ENCODE measurements at places on chromosomes 13 and 19. TPM values are rescaled to one million over a fixed set of nuclear protein-coding genes. Genes with fewer than 3 reads are reported as not detected.

DNA sequence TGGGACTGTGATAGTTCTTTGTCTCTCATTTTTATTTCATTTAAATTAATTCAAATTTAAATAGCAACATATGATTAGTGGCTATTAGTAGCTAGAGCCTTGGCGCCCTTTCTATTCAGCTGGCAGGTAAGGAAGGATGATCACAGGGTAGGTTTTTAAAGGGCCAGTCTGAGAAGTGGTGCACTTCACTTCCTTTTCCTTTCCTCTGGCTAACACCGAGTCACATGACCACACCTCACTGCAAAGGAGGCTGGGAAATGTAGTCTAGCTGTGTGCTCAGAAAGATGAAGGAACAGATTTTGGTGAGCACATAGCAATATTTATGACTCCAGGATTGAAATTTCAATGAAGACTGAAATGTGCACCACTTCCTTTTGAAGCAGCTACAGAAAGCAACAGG, 128.7 kb downstream of the TSHZ3 start:
- no peak for DNase-seq
- H3K27me3 ChIP-seq: no peaks in the 10 kb centered on the region
- no peak overlapping the region for H3K4me3 ChIP-seq
- H3K4me1 ChIP-seq: no peaks in the 10 kb centered on the region

GRCh38 chr19:31318790-31319425, 30.3 kb downstream of the TSHZ3 start:
- H3K4me3 ChIP-seq: no peak overlapping the region
- DNase-seq: no peak
- H3K36me3 ChIP-seq: no peaks in the 10 kb centered on the region
- H3K27ac ChIP-seq: no peak overlapping the region
- H3K27me3 ChIP-seq: no peaks in the 10 kb centered on the region

GRCh38 chr13:94236872-94237271, 242.6 kb downstream of the DCT start:
- no peaks in the 10 kb centered on the region for H3K4me1 ChIP-seq
- no peaks in the 10 kb centered on the region for H3K36me3 ChIP-seq
- H3K27me3 ChIP-seq: no peaks in the 10 kb centered on the region
- no peak for DNase-seq
- no peak overlapping the region for H3K4me3 ChIP-seq

DNA sequence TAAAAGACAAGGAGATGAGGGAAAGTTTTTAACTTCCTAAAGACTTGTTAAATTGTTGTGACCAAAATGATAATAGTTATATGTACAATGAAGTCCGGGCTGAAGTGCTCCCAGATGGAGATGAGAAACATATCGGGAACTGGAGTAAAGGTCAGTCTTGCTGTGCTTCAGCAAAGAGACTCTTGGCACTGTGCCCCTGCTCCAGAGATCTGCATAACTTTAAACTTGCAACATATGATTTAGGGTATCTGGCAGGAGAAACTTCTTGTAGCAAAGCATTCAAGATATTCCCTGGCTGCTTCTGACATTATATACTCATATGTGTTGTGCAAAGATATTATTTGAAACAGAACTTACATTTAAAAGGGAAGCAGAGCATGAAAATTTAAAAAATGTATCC, 786.6 kb upstream of the SLITRK6 start:
- no peaks in the 10 kb centered on the region for H3K4me1 ChIP-seq
- no peak overlapping the region for H3K4me3 ChIP-seq

DNA sequence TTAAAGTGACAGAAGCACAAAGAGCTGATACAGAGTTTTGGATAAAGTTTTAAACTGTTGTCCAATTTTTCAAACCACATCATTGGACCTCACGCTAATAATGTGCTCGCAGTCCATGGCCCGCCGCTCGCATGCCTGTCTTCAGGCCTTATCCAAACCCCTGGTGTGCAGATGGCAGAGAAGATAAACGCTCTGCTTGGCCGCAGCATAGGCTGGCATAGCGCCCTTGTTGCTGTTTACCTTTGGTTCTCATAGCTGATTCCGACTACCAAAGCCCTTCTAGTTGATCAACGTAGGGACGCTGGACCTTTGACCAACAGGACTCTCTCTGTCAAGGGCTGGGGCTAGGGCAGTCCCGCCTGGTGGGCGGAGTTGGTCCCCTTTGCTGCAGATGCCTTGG, 23.5 kb upstream of the QTRT1 start:
- DNase-seq: peak; percentile 82
- peak overlapping the region; percentile 7 for H3K27ac ChIP-seq
- no peaks in the 10 kb centered on the region for H3K27me3 ChIP-seq
- H3K36me3 ChIP-seq: peaks cover 73% of the 10 kb centered on the region
- no peak overlapping the region for H3K4me3 ChIP-seq

- H3K27ac ChIP-seq: no peak overlapping the region
- no peak for DNase-seq
- H3K27me3 ChIP-seq: no peaks in the 10 kb centered on the region
- H3K4me3 ChIP-seq: no peak overlapping the region
- H3K36me3 ChIP-seq: no peaks in the 10 kb centered on the region
Observed at GRCh38 chr13:21362741-21363140, 96.4 kb downstream of the ZDHHC20 start.

SIGLEC11 gene
- 0.29 TPM for total RNA-seq

DNA sequence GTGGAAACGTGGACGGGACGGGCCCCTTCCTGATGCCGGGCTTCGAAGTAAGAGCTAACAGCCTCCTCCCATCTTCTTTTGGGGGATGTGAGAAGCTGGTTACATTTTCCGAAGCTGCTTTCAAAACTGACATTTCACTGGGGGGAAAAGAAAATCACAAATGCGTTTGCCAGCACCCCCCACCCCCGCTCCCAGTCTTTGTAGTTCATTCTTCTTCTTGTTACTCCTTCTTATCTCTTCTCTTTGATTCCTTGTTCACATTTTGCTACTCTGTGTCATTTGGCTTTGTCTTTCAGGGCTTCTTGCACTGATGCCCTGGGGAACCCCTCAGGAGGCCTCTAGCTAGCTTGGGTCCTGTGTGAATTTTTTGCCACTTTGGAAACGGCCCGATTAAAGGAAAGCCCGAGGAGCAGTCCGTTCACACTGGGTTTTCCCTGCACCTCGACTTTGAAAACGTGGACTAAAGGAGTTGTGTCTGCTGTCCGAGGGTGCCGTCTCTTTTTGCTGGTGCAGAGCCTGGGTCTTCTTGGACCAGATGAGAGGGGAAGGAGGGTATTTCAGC, 1.3 kb downstream of the CARM1 start:
- no peaks in the 10 kb centered on the region for H3K27me3 ChIP-seq
- peak overlapping the region; percentile 83 for H3K27ac ChIP-seq
- H3K4me1 ChIP-seq: peaks cover 12% of the 10 kb centered on the region

GRCh38 chr13:50124536-50125303, 109.5 kb downstream of the KCNRG start:
- peak; percentile 97 for DNase-seq
- H3K36me3 ChIP-seq: no peaks in the 10 kb centered on the region
- H3K4me1 ChIP-seq: peaks cover 52% of the 10 kb centered on the region
- H3K27ac ChIP-seq: peak overlapping the region; percentile 99
- H3K4me3 ChIP-seq: peak overlapping the region; percentile 86

LENG1 gene
- total RNA-seq: 35.6 TPM

DNA sequence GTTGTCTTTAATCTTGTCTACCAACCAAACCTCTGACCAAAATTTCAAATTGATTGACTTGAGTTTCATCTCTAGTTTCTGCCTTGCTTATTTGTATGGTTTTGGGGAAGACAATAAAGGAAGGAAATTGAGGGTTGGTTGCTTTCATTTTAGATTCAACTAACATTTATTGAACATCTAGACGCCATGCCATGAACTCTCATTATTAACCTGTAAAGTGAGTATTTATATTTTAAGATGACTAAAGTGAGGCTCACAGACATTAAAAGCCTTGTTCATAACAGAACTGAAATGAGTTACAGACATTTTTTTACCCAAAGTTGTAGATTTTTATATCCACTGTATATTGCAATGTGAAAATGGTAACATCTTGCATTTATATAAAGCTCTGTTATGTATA, 239.3 kb downstream of the LMO7 start:
- H3K27me3 ChIP-seq: no peaks in the 10 kb centered on the region
- no peak overlapping the region for H3K4me3 ChIP-seq
- peaks cover 1% of the 10 kb centered on the region for H3K4me1 ChIP-seq
- H3K27ac ChIP-seq: no peak overlapping the region

KIR3DL2 gene
- not detected for total RNA-seq

- DNase-seq: peak; percentile 95
- H3K4me3 ChIP-seq: no peak overlapping the region
- H3K27me3 ChIP-seq: no peaks in the 10 kb centered on the region
- peak overlapping the region; percentile 84 for H3K27ac ChIP-seq
- peaks cover 42% of the 10 kb centered on the region for H3K4me1 ChIP-seq
- no peaks in the 10 kb centered on the region for H3K36me3 ChIP-seq
Observed at GRCh38 chr13:44870456-44870929, 118.8 kb downstream of the NUFIP1 start.

GZMM gene
- total RNA-seq: 5.4 TPM

- peak; percentile 37 for DNase-seq
- H3K36me3 ChIP-seq: peaks cover 32% of the 10 kb centered on the region
- peaks cover 15% of the 10 kb centered on the region for H3K4me1 ChIP-seq
- H3K27me3 ChIP-seq: no peaks in the 10 kb centered on the region
- H3K4me3 ChIP-seq: peak overlapping the region; percentile 68
Observed at GRCh38 chr19:10624585-10624984, 768 bp upstream of the SLC44A2 start.

DNA sequence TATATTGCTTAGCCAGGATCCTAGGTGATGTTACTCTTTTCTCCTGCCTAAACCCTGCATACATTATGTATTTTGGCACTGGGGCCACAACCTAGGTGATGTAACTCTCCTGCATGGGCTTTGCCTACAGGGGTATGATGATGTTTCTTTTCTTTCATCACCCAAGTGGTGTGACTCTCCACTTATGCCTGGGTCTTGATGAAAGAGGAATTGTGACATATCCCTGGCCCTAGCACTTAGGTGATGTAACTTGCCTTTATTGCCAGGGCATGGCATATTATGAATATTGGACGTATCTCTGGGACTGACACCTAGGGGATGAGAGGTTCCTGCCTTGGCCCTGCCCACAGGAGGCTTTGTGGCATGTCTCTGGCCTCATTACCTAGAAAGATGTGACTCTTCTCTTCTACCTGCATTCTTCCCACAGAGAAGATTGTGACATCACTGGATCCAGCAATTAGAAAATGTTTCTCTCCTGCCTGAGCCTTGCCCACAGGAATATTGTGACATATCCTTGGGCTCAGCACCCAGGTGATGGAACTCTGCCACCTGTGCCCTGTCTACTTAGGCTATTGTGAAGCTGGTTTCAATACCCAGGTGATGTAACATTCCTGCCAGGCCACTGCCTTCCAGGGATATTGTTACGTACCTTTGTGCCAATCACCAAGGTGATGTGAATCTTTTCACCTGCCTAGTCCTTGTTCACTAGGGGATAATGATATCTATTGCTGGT, 27.3 kb upstream of the ZNF254 start:
- H3K36me3 ChIP-seq: peaks cover 66% of the 10 kb centered on the region
- H3K4me3 ChIP-seq: no peak overlapping the region
- DNase-seq: no peak
- H3K4me1 ChIP-seq: no peaks in the 10 kb centered on the region
- H3K27ac ChIP-seq: no peak overlapping the region

DLEU7 gene
- total RNA-seq: not detected

SHANK1 gene
- 1.5 TPM for total RNA-seq

CDC16 gene
- total RNA-seq: 97.7 TPM

DNA sequence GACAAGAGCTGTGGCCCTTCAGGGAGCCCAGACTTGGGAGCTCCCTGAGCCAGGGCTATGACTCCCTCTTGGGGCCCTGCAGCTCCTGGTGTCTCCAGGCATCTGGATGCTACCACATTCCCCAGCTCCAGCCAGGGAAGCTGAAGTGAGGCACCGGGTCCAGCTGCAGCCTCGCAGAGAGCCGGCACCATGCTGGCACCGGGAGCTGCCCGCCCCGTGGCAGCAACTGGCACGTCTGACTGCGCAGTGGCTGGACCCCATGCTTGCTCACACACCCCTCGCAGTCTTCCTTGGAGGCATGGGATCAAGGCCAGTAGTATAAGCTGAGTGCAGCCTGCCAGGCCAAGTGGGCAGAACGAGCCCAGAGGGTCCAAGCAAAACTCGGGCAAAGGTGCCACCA, 7.4 kb downstream of the IGFL4 start:
- no peak for DNase-seq
- H3K4me3 ChIP-seq: no peak overlapping the region
- H3K27me3 ChIP-seq: no peaks in the 10 kb centered on the region
- H3K27ac ChIP-seq: no peak overlapping the region
- H3K4me1 ChIP-seq: peaks cover 4% of the 10 kb centered on the region

NPAS1 gene
- total RNA-seq: not detected

DNA sequence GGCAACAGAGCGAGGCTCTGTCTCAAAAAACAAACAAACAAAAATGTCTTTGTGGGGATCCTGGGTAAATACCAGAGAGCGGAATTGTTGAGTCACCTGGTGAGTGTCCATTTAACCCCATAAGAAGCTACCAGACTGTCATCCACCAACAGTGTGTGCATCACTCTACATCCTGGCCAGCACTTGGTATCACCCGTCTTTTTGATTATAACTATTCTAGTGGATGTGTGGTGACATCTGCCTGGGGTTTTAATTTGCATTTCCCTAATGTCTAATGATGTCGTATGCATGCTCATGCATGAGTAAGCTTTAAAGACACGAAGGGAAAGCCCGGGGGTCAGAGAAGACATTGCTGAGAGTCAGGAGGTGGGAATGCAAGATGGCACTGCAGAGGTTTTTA, 126.7 kb upstream of the MRI1 start:
- H3K27ac ChIP-seq: no peak overlapping the region
- H3K4me1 ChIP-seq: peaks cover 9% of the 10 kb centered on the region
- no peaks in the 10 kb centered on the region for H3K27me3 ChIP-seq

GRCh38 chr13:111269508-111269907, 50.9 kb upstream of the TEX29 start:
- no peak for DNase-seq
- H3K27me3 ChIP-seq: no peaks in the 10 kb centered on the region
- H3K36me3 ChIP-seq: peaks cover 84% of the 10 kb centered on the region
- peaks cover 6% of the 10 kb centered on the region for H3K4me1 ChIP-seq

DNA sequence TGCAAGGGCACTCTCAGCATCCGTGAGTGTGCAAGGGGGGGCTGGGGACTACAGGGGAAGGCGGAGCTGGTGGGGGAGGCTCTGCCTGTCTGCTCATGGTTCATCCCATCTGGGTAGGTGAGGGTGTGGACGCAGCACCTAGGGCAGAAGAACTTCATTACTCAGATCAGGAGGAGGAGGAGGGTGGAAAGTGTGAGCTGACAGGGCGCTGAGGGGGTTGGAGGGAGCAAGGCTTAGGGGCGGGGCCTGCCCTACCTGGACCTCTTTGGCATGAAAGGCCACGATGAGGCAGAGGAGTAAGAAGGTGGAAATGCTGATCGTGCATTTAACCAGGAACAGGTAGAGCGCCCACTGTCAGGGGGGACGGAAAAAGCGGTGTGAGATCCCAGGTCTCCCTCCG, 4.5 kb downstream of the KCNN4 start:
- H3K27me3 ChIP-seq: peaks cover 30% of the 10 kb centered on the region
- no peak for DNase-seq
- no peak overlapping the region for H3K27ac ChIP-seq
- peaks cover 60% of the 10 kb centered on the region for H3K4me1 ChIP-seq
- H3K36me3 ChIP-seq: no peaks in the 10 kb centered on the region
- H3K4me3 ChIP-seq: peak overlapping the region; percentile 3

Data from stomach (tissue), 19 donors.